Activated B cell treated with CpG ODN at 0.5 μM for 24 hours (primary cell): ENCODE measurements at places on chromosomes 13 and 19. TPM values are rescaled to one million over a fixed set of nuclear protein-coding genes. Genes with fewer than 3 reads are reported as not detected.
A peak's percentile ranks its signal among the peaks of the same experiment; 100 is the strongest.

The EXOC3L2 gene
- not detected in 2 replicates for total RNA-seq

DNA sequence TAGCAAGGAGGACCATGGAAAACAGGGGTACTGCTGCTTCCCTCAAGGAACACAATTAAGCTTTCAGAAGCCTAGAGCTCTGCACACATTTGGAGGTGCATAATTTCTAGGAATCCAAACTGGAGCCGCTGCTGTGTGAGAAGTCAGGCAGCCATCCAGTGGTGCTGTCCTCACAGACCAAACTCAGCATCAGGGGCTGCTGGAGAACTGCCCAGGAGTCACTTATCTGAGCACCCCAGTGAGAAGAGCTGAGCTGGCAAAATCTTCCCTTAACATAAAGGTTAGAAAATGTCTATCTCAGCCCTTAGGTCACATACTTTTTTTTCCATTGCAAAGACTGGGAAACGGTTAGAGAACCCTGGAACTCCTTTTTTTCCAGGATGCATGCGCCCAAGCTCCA, 72.8 kb downstream of the ATP7B start:
- no peak overlapping the region for H3K4me3 ChIP-seq
- no peak for DNase-seq
- H3K27me3 ChIP-seq = peaks cover 7% of the 10 kb centered on the region
- H3K4me1 ChIP-seq = peaks cover 3% of the 10 kb centered on the region
- H3K36me3 ChIP-seq = no peaks in the 10 kb centered on the region
- H3K27ac ChIP-seq = no peak overlapping the region

- peaks cover 63% of the 10 kb centered on the region for H3K4me1 ChIP-seq
- peak overlapping the region; percentile 35 for H3K27ac ChIP-seq
- H3K36me3 ChIP-seq = no peaks in the 10 kb centered on the region
- no peak for DNase-seq
Measured at GRCh38 chr19:4910594-4911281, 1.4 kb downstream of the UHRF1 start.

- H3K4me1 ChIP-seq = peaks cover 39% of the 10 kb centered on the region
- no peaks in the 10 kb centered on the region for H3K27me3 ChIP-seq
- H3K4me3 ChIP-seq = no peak overlapping the region
- DNase-seq = peak; percentile 70
- no peak overlapping the region for H3K27ac ChIP-seq
Measured at GRCh38 chr19:49869009-49869483, 1.7 kb upstream of the PNKP start.

- H3K36me3 ChIP-seq = no peaks in the 10 kb centered on the region
- no peak overlapping the region for H3K4me3 ChIP-seq
- H3K4me1 ChIP-seq = peaks cover 11% of the 10 kb centered on the region
- no peak for DNase-seq
- no peak overlapping the region for H3K27ac ChIP-seq
Measured at GRCh38 chr19:493391-494170, 2.7 kb upstream of the MADCAM1 start.

- H3K27ac ChIP-seq = peak overlapping the region; percentile 56
- H3K4me1 ChIP-seq = peaks cover 26% of the 10 kb centered on the region
- H3K27me3 ChIP-seq = no peaks in the 10 kb centered on the region
- DNase-seq = no peak
- peak overlapping the region; percentile 82 for H3K4me3 ChIP-seq
- H3K36me3 ChIP-seq = no peaks in the 10 kb centered on the region
Measured at GRCh38 chr13:95298971-95299621, 2.2 kb downstream of the ABCC4 start.

The DCT gene
- 0.09 TPM in 1 of 2 replicates, not detected in the other for total RNA-seq

- peak overlapping the region; percentile 30 for H3K27ac ChIP-seq
- no peaks in the 10 kb centered on the region for H3K27me3 ChIP-seq
- peaks cover 21% of the 10 kb centered on the region for H3K4me1 ChIP-seq
- peaks cover 76% of the 10 kb centered on the region for H3K36me3 ChIP-seq
Measured at GRCh38 chr13:20796791-20797508, 23.2 kb upstream of the EEF1AKMT1 start.

The PRR12 gene
- total RNA-seq = 37.1 and 42.1 TPM in 2 replicates

- peaks cover 2% of the 10 kb centered on the region for H3K27me3 ChIP-seq
- H3K27ac ChIP-seq = no peak overlapping the region
- peak overlapping the region; percentile 56 for H3K4me3 ChIP-seq
- DNase-seq = no peak
- peaks cover 21% of the 10 kb centered on the region for H3K4me1 ChIP-seq
- H3K36me3 ChIP-seq = peaks cover 1% of the 10 kb centered on the region
Measured at GRCh38 chr19:58356766-58357480, 3.6 kb upstream of the A1BG start.

The SAE1 gene
- 64.5 and 67.4 TPM in 2 replicates for total RNA-seq

GRCh38 chr19:32363175-32363574, 17.8 kb downstream of the ZNF507 start:
- H3K36me3 ChIP-seq = peaks cover 95% of the 10 kb centered on the region
- H3K27me3 ChIP-seq = no peaks in the 10 kb centered on the region
- H3K4me1 ChIP-seq = peaks cover 8% of the 10 kb centered on the region
- no peak overlapping the region for H3K4me3 ChIP-seq
- no peak overlapping the region for H3K27ac ChIP-seq

The PSG6 gene
- not detected in 2 replicates for total RNA-seq

DNA sequence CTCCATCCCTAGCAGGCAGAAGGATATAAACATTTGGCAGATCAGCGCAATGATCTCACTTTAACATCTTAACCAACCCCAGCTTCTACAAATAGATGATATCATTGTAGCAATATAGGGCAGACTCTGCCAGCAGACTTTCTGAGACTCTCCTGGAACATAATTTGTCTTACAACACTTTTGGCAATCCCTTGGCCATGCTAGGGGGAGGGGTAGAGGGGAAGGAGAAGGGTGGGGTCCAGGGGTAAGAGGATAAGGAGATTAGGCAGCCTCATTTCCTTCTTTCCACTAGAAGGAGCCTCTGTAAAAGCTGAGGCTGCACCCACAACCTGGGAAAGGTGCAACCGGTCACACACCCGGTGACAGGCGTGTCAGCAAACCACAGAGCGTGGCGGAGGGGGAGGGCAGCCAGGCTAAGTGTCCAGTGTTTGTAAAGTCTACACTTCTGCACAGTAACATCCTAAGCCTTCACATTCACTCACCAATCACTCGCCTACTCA, 8.7 kb upstream of the UBAC2 start:
- H3K36me3 ChIP-seq = no peaks in the 10 kb centered on the region
- H3K27me3 ChIP-seq = no peaks in the 10 kb centered on the region
- DNase-seq = no peak
- H3K27ac ChIP-seq = no peak overlapping the region

DNA sequence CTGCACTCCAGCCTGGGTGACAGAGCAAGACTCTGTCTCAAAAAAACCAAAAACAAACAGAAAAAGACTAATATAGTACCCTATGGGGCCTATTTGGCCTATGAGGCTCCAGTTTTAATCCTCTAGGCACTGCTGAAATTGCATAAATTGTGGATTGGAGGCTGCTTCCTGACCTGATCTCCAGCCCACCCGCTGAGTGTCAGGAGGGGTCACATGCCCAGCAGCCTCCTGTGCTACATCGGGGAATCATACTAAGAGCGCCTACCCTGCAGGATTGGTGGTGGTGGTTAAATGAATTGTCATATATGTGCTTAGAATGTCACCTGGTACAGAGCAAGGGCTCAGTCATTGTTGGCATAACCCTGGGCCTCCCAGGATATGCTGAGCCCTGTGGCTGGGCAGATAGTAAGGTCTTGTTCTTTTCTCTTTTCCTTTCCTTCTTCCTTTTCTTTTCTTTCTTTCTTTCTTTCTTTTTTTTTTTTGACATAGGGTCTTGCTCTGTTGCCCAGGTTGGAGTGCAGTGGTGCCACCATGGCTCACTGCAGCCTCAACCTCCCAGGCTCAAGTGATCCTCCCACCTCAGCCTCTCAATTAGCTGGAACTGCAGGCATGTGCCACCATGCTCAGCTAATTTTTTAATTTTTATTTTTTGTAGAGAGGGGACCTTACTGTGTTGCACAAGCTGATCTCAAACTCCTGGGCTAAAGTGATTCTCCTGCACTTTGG, 31.3 kb downstream of the LTBP4 start:
- no peak overlapping the region for H3K27ac ChIP-seq
- H3K4me1 ChIP-seq = peaks cover 5% of the 10 kb centered on the region
- H3K27me3 ChIP-seq = peaks cover 4% of the 10 kb centered on the region
- no peak for DNase-seq
- no peak overlapping the region for H3K4me3 ChIP-seq
- H3K36me3 ChIP-seq = peaks cover 7% of the 10 kb centered on the region
